ENCODE measurements at places on chromosomes 12 and 14. TPM values are rescaled to one million over a fixed set of nuclear protein-coding genes. Genes with fewer than 3 reads are reported as not detected.

The KLRC3 gene
- polyA plus RNA-seq = not detected

DNA sequence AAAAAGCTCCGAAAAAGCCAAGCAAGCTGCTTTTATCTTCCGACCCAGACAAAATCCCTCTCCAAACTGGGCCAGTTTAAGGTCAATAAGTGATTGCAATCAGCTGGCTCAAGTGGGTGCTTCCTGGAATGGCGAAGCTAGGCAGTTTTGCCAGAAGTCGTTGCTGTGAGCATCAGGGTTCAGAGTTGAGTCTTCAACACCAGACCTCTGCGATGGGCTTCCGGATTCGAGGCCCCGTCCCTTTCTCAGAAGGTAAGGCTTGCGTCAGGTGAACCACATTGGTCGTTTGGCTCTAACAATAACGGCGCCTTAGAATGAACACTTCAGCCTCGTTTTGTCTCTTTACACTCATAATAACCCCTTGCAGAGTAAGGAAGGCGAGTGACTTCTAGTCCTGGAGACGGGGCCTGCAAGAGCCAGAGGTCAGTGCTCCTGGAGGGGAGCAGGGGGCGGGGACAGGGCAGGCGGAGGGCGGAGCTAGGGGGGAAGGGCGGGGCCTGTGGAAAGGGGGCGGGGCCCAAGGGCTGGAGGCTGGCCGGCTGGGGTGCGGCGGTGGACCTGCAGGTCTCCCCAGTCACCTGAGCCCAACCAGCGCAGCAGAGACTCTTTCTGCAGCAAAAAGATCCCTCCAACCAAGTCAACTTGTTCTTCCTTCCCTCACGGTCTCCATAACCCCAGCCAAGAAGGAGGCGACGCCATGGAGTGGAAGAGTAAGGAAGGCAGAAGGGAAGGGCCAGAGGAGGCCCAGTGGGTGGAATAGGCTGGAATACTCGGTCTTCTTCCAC is 34.0 kb upstream of the NFYB start:
- no peak for DNase-seq
- H3K4me1 ChIP-seq = no peaks in the 10 kb centered on the region
- no peak overlapping the region for H3K4me3 ChIP-seq
- H3K27me3 ChIP-seq = no peaks in the 10 kb centered on the region
- no peaks in the 10 kb centered on the region for H3K36me3 ChIP-seq
- no peak overlapping the region for H3K27ac ChIP-seq

- H3K27me3 ChIP-seq = no peaks in the 10 kb centered on the region
- no peak overlapping the region for H3K27ac ChIP-seq
- peaks cover 34% of the 10 kb centered on the region for H3K4me1 ChIP-seq
- DNase-seq = no peak
- H3K36me3 ChIP-seq = no peaks in the 10 kb centered on the region
- H3K4me3 ChIP-seq = no peak overlapping the region
These were observed 3.1 kb upstream of the GLTP start for GRCh38 chr12:109883461-109883860.

DNA sequence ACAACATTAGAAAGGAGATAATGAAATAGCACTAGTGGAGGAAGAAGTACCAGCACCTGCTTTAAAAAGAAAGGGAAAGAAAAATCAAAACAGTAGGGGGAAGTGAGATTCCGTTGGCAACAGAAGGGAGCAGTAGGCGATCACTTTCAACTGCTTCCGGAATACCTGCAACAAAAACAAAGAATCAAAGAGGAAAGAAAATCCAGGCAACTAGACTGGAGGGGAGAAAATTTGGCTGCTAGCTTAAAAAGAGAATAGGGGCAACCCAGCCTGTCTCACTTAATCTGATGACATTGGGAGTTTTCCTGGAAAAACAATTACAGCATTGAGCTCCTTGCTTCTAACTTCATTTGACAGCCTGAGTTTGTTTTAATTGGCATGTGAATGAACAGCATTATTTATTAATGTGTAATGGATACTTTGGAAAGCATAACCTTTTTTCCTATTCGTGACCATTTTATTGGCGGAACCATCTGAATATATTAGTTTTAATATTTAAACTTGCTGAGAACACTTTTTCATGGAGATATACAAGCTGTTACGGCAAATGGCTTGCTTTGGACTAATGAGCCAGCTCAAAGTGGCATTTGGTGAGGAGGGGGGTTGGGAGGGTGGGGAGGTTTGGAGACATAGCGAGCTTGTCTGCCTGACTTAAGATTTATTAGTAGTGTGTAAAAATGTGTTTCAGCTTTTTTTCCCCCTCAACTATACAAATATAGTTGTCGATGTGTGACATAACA is 2.5 kb upstream of the DACT1 start:
- H3K4me3 ChIP-seq = no peak overlapping the region
- H3K36me3 ChIP-seq = no peaks in the 10 kb centered on the region
- peaks cover 9% of the 10 kb centered on the region for H3K4me1 ChIP-seq
- H3K27ac ChIP-seq = no peak overlapping the region
- no peak for DNase-seq

DNA sequence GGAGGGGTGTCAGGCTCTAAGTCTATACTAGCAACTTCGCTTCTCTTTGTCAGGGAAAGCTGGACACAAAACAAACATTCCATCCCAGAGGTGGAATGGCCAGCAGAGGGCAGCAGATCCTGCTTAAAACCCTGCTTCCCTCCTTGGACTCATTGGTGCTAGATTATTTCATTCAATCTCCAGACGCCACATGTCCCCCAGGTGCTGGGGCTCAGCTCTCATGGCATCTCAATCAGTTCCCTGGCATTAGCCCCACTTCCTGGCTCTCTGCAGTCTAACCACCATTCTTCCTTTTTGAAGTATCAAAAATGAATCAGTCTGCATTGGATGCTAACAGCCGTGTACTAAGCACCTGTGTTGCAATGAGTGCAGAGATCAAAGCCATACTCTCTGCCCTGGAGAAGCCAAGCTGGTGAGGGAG is 8.1 kb upstream of the PPP1R1A start:
- H3K4me3 ChIP-seq = no peak overlapping the region
- no peaks in the 10 kb centered on the region for H3K27me3 ChIP-seq
- H3K36me3 ChIP-seq = no peaks in the 10 kb centered on the region
- no peak for DNase-seq
- H3K4me1 ChIP-seq = no peaks in the 10 kb centered on the region
- H3K27ac ChIP-seq = no peak overlapping the region

The AMN1 gene
- polyA plus RNA-seq = 9.6 TPM

DNA sequence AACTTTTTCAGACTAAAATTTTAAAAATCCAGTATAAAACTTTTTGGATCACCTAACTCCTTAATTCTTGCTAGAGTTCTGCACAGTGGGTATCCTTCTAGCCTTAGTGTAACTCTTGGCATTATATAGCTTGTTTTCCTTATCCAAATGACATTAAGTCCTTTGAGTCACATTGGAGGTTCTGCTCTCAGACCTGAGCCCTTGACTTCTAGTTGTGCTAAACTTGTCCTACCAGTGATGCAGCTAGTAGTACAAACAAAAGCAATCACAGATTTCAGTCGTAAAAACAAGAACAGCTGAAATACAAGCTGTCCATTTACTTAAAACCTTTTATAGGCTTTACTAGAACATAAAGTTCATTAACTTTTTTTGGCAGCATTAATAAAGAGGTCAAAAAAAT is 10.5 kb downstream of the ZBTB1 start:
- H3K36me3 ChIP-seq = peaks cover 6% of the 10 kb centered on the region
- peaks cover 77% of the 10 kb centered on the region for H3K4me1 ChIP-seq
- no peaks in the 10 kb centered on the region for H3K27me3 ChIP-seq
- peak overlapping the region; percentile 14 for H3K4me3 ChIP-seq

GRCh38 chr12:11059784-11060183 is 2.3 kb downstream of the TAS2R46 start:
- no peaks in the 10 kb centered on the region for H3K36me3 ChIP-seq
- H3K27ac ChIP-seq = no peak overlapping the region
- no peaks in the 10 kb centered on the region for H3K4me1 ChIP-seq
- no peak for DNase-seq

GRCh38 chr12:27336282-27336653 is 3.6 kb downstream of the BMAL2 start:
- H3K4me3 ChIP-seq = no peak overlapping the region
- peaks cover 17% of the 10 kb centered on the region for H3K4me1 ChIP-seq
- H3K27ac ChIP-seq = no peak overlapping the region
- peaks cover 14% of the 10 kb centered on the region for H3K27me3 ChIP-seq

DNA sequence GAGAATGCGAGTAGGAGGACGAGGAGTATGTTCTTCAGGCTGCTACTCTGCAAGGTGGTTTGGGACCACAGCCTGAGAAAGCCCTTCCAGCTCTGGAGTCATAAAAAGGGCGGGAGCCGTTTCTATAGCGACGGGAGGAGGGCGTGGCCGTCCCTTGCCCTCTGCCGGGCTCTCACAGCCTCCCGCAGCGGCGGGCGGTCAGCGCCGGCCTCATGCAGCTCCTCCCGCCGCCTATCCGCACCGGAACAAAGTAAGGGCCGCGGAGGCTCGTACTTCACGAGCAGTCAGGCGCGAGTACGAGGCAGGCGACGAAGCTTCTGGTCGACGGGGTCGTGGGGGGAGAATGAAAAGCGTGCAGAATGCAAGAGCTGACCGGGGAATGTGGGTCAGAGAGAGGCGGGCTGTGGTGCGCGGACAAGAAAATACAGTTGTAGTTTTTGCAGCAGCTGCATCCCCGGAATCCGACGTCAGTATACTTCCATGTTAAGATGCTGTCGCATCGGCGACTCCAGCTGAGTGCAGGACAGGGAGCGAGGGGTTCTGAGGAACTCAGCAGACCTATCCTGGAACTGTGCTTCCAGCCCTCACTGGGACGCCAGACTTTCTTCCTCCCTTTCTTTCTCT is at the start of gene DYRK4:
TSS of gene DYRK4 (plus strand) at position 175 of the 624 bp plus-strand sequence. CDS start at position 213, 38 bp downstream.
- no peaks in the 10 kb centered on the region for H3K36me3 ChIP-seq
- DNase-seq = no peak
- no peaks in the 10 kb centered on the region for H3K4me1 ChIP-seq
- H3K27me3 ChIP-seq = no peaks in the 10 kb centered on the region
- H3K27ac ChIP-seq = no peak within 1 kb of the TSS

The RTN1 gene
- polyA plus RNA-seq = not detected

The AQP2 gene
- polyA plus RNA-seq = not detected

The LRRC10 gene
- not detected for polyA plus RNA-seq

DNA sequence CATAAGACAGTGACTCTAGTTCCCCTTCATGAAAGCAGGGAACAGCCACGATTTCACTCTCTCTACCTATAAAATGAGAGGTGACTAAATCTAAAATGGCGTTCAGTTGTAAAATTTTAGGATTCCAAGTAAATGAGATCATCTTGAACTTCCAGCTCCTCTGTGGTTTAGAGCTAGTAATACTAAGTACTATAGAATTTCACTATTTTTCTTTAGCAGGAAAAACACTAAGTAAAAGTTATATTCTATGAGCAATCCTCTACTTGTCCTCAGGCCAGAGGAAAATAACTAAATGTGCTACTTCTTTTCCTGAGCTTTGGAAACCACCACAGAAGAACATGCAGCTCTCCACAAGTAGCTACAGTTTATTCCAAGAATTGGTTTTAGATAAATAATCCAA is 55.6 kb downstream of the NIN start:
- H3K27ac ChIP-seq = no peak overlapping the region
- no peaks in the 10 kb centered on the region for H3K27me3 ChIP-seq
- peaks cover 39% of the 10 kb centered on the region for H3K36me3 ChIP-seq
- H3K4me1 ChIP-seq = peaks cover 25% of the 10 kb centered on the region
- H3K4me3 ChIP-seq = no peak overlapping the region

- H3K4me3 ChIP-seq = no peak overlapping the region
- no peaks in the 10 kb centered on the region for H3K36me3 ChIP-seq
- no peaks in the 10 kb centered on the region for H3K27me3 ChIP-seq
- no peak for DNase-seq
- no peak overlapping the region for H3K27ac ChIP-seq
- no peaks in the 10 kb centered on the region for H3K4me1 ChIP-seq
These were observed 168.2 kb downstream of the LRRK2 start for GRCh38 chr12:40393026-40393425.

- no peak overlapping the region for H3K4me3 ChIP-seq
- H3K27me3 ChIP-seq = no peaks in the 10 kb centered on the region
- H3K27ac ChIP-seq = no peak overlapping the region
- H3K36me3 ChIP-seq = no peaks in the 10 kb centered on the region
- no peaks in the 10 kb centered on the region for H3K4me1 ChIP-seq
These were observed 91.7 kb downstream of the NKX2-1 start for GRCh38 chr14:36428350-36428749.

The KRT73 gene
- 1.3 TPM for polyA plus RNA-seq

The IL31 gene
- polyA plus RNA-seq = not detected

DNA sequence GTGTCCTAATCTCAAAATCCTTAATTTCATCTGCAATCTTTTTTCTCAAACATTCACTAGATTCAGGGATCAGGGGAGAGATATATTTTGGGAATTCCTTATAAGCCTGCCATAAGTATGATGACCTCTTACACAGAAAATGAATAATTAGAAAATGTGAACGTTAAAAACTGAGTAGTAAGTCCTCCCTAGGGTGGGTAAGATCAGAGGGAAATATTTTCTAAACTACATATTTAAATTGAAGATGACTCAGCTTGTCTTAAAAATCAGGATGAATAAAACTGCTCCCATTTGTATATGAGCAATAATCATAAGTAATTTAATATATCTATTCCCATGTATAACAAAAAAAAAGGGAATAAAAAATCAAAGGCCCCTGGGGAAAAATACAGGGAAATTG is 935.5 kb downstream of the TMTC2 start:
- H3K4me1 ChIP-seq = no peaks in the 10 kb centered on the region
- H3K27me3 ChIP-seq = no peaks in the 10 kb centered on the region
- no peaks in the 10 kb centered on the region for H3K36me3 ChIP-seq
- no peak for DNase-seq

DNA sequence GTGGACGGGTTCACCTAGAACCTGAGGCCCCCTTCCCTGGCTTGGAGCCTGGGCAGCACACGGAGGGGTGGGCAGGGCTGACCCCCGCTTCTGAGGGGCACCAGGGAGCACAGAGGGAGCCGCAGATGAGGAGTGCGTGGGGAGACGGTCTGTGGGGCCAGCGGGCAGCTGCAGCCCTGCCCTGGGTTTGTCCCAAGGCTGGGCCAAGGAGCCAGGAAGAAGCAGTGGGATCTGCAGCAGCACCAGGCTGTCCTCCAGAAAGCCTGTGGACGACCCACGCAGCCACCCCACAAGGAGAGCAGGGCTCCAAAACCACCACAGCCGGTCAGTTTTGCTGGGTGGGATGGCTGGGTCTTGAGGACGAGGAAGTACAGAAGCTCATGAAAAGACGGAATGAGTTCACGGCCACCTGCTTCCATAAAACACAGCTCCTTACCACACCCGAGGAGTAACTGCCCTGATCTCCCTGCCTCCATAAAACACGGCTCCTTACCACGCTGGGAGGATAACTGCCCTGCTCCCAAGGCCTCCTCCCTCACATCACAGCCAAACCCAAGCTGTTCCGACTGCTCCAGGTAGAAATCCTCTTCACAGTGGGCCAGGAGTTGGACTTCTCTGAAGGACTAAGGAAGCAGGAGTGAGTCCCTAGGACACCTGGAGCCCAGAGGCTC is 9.9 kb upstream of the GOLGA3 start:
- DNase-seq = no peak
- H3K27ac ChIP-seq = no peak overlapping the region
- H3K4me1 ChIP-seq = peaks cover 28% of the 10 kb centered on the region
- H3K4me3 ChIP-seq = no peak overlapping the region
- no peaks in the 10 kb centered on the region for H3K27me3 ChIP-seq

GRCh38 chr12:104930388-104931326 is 27.4 kb downstream of the SLC41A2 start:
- no peaks in the 10 kb centered on the region for H3K27me3 ChIP-seq
- no peaks in the 10 kb centered on the region for H3K36me3 ChIP-seq
- H3K4me3 ChIP-seq = no peak overlapping the region
- DNase-seq = no peak
- H3K4me1 ChIP-seq = no peaks in the 10 kb centered on the region

Data from CD4-positive, alpha-beta memory T cell (primary cell).